ENCODE measurements at places on chromosomes 1 and 21.
A peak's percentile ranks its signal among the peaks of the same experiment; 100 is the strongest.

- DNase-seq = no peak
These were observed 56.4 kb downstream of the ARHGEF16 start for GRCh38 chr1:3510956-3511250.

- DNase-seq = no peak
These were observed 130.1 kb upstream of the SOD1 start for GRCh38 chr21:31529406-31529805.

DNA sequence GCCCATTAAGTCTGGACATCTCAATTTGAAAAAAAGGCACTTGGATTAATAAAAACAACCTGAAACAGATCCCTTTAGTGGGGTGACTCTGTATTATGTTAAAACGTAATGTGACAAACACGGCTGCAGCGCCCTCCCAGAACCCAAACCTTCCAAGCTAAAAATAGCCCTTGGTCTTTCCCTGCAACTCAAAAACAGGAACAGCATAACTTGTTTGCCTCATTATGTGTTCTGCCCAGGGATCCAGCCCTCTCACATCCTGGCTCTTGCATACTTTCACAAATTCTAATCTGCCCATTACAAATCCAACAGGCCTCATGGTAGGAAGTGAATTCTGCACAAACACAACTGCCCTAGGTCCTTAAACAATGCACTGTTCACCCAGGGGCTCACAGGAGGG lies 94.7 kb upstream of the GADD45A start:
- peak; percentile 93 for DNase-seq

- DNase-seq = no peak
These were observed 75.7 kb upstream of the LAMC2 start for GRCh38 chr1:183110326-183110880.

DNA sequence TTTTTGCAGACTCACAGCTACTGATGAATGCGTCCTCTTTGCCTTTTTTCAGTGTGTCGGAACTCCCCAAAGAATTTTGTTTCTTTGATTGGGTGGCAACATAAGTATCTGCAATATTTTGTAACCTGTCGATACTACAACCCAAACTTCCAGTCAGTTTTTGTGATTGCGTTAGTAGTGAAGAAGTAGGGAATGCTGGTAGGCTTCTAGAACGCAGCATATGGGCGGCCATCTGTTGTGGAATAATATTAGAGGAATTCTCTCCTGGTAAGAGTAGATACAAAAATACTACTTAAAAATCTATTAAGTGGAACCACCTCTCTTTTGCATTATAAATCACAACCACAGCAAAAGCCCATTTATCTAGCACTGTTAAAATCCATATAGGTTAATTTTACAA lies 107.4 kb downstream of the LYST start:
- DNase-seq = no peak

GRCh38 chr1:198929961-198930599 lies 291.2 kb downstream of the PTPRC start:
- DNase-seq = peak; percentile 61

DNA sequence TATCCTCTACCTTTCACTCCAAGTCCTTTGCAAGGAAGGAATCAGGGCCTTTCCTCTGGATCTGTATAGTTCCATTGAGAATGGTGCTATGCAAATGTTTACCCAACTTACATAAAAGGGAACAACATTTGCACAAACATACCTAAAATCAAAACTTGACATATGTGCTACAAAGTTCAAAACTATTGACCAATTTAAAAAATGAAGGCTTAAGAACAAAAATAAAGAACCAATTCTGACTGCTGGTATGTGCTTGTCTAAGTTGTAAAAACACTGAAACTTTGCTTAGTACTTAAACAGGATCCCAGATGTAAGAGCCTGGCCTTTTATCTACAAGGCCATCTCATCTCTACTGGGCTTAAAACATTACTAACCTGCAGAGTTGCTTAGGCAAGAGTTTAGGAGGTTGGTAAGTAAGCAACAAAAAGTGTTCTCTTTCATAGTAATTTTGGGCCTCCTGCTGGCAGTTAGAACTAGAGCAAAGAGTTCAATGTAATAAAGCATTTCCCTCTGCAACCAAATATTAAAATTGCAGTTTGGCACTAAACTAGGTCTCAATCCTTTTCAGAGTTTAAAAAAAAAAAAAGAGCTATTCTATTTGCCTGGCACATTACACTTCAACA lies 2.0 kb downstream of the SCMH1 start:
- DNase-seq = peak; percentile 63

GRCh38 chr1:90486134-90486824 lies 230.8 kb downstream of the BARHL2 start:
- DNase-seq = no peak

DNA sequence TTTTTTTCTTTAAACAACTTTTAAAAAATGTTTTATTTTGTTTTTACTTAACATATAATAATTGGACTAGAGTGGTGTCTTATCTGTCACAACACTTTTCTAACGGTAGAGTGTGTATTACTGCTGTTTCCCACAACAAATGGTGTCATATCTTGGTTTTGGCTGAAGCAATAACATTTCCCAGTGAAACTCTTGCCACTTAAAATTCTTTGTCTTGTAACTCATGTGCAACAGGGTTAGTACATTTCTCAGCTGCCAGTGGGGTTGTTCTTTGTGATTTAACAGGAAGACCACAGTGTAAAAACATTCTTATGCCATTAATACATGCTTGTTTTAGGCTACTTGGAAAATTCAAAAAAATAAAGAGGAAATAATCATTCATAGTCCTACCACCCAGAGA lies 43.5 kb downstream of the ALPL start:
- DNase-seq = no peak

DNA sequence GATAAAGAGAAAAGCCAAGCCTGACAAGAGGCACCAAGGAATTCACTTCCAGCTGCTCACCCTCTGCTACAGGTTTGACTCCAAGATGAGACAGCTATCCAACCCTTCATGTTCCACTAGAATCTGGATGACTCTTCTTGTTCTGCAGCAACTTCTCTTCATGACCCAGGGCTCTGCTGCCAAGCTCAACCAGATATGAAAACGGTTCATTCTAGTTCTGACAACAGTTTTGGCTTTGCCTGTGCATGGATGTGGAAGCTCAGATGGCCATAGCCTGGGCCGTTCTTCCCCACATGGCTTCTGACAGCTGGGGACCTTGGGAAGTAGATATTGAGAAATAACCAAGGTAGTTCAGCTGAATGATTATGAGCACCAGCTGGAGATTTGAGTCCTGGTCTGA lies 13.7 kb downstream of the PI4KB start:
- no peak for DNase-seq

- DNase-seq = peak; percentile 21
These were observed 15.1 kb downstream of the RNF223 start for GRCh38 chr1:1058921-1059493.

GRCh38 chr1:224540535-224540934 lies 75.6 kb upstream of the CNIH3 start:
- DNase-seq = no peak

GRCh38 chr1:107795994-107796393 lies 169.0 kb downstream of the VAV3 start:
- DNase-seq = no peak

- DNase-seq = no peak
These were observed 85.3 kb downstream of the RAVER2 start for GRCh38 chr1:64830030-64830651.

- no peak for DNase-seq
These were observed 2.9 kb upstream of the LRRC8C start for GRCh38 chr1:89630048-89630447.

DNA sequence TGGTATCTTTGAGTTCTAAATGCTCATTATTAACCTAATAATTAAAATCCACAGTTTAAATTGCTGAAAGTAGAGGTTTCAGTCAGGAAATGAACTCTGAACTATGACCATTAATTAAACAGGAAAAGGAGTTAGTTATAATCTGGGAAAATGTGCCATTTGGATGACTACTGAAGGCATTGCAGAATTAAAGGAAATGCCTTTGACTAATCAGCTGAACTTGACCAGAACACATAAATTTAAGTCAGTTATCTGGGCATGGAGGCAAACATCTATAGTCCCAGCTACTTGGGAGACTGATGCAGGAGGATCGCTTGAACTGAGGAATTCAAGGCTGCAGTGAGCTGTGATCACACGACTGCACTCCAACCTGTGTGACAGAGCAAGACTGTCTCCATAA lies 31.9 kb downstream of the SLC44A5 start:
- peak; percentile 88 for DNase-seq

DNA sequence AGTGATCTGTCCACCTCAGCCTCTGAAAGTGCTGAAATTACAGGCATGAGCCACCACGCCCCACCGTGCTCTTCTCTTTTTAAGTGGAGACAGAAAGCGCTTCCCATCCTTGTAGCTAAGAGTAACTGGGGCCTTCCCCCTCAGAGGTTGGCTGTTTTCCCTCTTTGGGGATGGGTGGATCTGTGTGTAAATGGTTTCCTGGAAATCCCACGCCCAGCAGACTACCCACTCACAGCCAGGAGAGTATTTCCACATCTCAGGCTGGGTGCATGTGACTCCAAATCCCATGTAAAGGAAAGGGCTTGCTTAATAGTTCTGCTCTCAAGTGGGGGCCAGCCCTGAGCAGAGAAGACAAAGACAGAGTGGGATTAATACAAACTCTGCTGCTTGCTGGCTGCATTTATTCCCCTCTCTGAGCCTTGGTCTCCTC lies 19.6 kb upstream of the TCEA3 start:
- no peak for DNase-seq

GRCh38 chr21:46357684-46358425 lies 33.9 kb downstream of the PCNT start:
- no peak for DNase-seq

- DNase-seq = no peak
These were observed 198.4 kb downstream of the SLC45A1 start for GRCh38 chr1:8516278-8516777.

DNA sequence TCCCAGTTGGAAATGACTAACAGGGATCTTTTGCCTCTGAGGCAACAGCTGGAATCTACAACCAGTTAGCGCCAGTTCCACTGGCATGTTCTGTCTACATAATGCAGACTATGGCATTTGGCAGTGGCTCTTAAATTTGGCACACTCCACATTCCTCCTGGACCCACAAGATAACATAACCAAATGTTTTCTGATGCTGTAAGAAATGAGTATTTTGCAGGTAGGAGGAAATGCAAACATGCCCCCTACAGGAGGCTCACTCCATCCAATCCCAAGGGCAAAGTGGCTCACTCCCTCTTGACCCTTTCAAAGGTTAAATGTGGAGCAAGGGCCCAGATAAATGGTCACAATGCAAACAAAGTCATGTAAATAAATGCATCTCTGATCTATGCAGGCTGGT lies 129.2 kb upstream of the PROX1 start:
- no peak for DNase-seq

- DNase-seq = peak; percentile 53
These were observed 121.0 kb upstream of the IRF2BP2 start for GRCh38 chr1:234730770-234731568.

GRCh38 chr1:192860478-192861185 lies 51.8 kb downstream of the RGS2 start:
- DNase-seq = no peak

DNA sequence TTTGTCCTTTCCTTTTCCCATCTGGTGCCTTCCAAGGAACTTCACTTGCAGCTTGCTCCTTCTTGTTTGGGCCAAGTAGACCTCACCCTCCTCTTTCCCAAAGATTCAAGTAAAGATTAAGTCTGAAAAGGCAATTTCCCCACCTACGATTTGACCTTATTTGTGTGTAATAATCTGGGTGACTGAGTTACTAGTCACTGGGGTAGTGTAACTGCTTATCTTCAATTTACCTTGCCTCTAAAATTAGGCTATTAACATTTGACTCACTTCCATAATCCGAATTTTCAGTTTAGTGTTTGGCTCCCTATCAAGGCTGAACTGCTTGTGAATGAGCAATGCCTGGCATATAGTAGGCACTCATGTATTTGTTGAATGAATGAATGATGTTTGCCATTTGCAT lies 59.6 kb downstream of the PLA2G4A start:
- no peak for DNase-seq

- DNase-seq = no peak
These were observed 37.4 kb downstream of the ILDR2 start for GRCh38 chr1:166937962-166938361.
